Lower leg skin (tissue), 4 donors: ENCODE measurements at places on chromosomes 11 and 22. TPM values are rescaled to one million over a fixed set of nuclear protein-coding genes. Genes with fewer than 3 reads are reported as not detected.

Gene ADAMTS8
- total RNA-seq, result not detected

Gene P4HA3
- not detected for total RNA-seq

Gene UPK3A
- not detected for total RNA-seq

Gene LDHAL6A
- total RNA-seq, result not detected

Gene OR4C13
- total RNA-seq, result not detected

Gene RIMBP3B
- not detected for total RNA-seq
